ENCODE measurements at places on chromosomes 3 and 15.

DNA sequence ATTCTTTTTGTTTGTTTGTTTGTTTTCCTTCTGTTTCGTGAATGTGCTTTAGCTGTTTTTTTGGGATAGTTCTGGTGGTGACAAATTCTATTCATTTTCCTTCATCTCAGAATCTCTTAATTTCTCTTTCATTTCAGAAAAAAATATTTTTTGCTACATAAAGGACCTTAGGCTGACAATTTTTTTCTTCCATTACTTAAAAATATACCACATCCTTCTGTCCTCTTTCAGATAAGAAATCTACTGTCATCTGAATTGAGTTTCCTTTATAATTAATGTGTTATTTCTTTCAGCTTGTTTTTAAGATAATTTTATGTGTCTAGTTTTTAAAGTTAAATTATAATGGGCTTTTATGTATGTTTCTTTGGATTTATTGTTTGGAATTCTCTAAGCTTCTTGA, 47.6 kb downstream of the IL16 start:
- H3K4me1 ChIP-seq = no peaks in the 10 kb centered on the region
- H3K27me3 ChIP-seq = no peaks in the 10 kb centered on the region
- DNase-seq = no peak

DNA sequence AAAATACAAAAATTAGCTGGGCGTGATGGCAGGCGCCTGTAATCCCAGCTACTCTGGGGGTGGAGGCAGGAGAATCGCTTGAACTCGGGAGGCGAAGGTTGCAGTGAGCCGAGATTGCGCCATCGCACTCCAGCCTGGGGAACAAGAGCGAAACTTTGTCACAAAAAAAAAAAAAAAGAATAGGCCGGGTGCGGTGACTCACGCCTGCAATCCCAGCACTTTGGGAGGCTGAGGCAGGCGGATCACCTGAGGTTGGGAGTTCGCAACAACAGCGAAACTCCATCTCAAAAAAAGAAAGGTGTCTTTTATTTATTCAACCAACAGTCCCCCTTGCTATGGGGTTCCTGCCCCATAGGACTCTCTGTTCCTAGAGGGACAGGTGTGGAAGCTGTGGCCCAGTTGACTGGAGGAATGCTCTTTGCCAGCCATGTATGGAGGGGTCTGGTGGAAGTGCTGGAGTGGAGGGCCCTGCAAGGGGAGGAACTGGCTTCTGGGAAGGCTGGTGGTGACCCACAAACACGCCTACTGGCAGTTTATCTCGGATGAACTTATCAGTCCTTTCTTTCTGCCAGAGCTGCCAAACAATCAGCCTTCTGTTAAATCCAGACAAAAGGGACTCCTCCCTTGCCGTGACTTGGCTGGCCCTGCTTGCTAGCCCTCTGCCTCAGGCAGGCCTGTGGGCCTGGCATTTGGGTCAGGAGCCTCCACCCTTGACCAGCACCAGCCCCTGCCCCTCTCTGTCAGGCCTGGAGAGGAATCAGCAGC, 4.6 kb upstream of the DAG1 start:
- peaks cover 32% of the 10 kb centered on the region for H3K4me1 ChIP-seq
- H3K36me3 ChIP-seq = no peaks in the 10 kb centered on the region
- no peak overlapping the region for H3K4me3 ChIP-seq
- DNase-seq = no peak
- H3K27ac ChIP-seq = peak overlapping the region; percentile 76

DNA sequence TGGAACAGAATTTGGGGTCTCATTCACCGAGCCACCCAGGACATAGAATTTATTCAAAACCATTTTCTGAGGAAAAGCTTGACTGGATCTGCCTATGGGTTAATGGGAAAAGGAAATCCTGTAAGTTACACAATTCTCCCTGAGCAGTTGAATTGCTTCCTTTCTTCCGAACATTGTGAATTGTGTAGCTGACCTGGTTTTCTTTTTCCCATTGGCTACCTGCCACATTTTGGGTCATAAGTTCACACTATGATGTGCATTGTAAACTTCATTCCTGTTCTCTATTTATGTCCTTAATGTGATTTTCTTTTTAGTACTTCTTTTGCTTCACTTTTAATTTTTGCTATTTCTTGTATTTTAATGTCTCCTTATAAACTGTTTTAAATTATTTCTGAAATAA, 386.0 kb upstream of the LRRC3B start:
- peak; percentile 49 for DNase-seq
- no peaks in the 10 kb centered on the region for H3K4me1 ChIP-seq
- H3K36me3 ChIP-seq = no peaks in the 10 kb centered on the region
- no peak overlapping the region for H3K4me3 ChIP-seq
- H3K27me3 ChIP-seq = no peaks in the 10 kb centered on the region

DNA sequence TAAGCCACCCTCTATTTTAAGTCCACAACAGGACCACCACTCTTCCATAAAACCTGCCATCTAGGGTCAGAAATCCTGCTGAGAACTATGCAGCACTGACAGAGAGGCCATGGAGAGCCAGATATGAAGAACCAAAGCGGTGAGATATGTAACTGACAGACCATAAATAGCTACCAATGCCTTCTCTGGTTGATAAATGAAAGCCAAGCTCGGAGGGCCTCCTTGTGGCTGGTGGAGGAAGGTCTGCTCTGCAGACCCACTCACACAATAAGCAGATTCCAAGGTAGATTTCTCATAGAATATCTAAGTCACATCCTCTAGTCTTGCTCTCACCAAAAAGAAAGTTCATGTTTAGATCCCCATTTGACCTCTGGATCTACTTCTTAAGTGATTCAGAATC, 38.9 kb downstream of the RYK start:
- H3K4me3 ChIP-seq = no peak overlapping the region
- no peak for DNase-seq
- peaks cover 6% of the 10 kb centered on the region for H3K36me3 ChIP-seq
- peaks cover 9% of the 10 kb centered on the region for H3K4me1 ChIP-seq
- H3K27ac ChIP-seq = no peak overlapping the region

GRCh38 chr3:148998715-148999423, 7.5 kb downstream of the GYG1 start:
- H3K4me3 ChIP-seq = no peak overlapping the region
- H3K27ac ChIP-seq = no peak overlapping the region
- no peaks in the 10 kb centered on the region for H3K36me3 ChIP-seq
- DNase-seq = no peak

GRCh38 chr3:126300001-126300760, 57.0 kb downstream of the KLF15 start:
- no peak overlapping the region for H3K27ac ChIP-seq
- H3K27me3 ChIP-seq = no peaks in the 10 kb centered on the region
- no peaks in the 10 kb centered on the region for H3K4me1 ChIP-seq
- no peak for DNase-seq
- no peak overlapping the region for H3K4me3 ChIP-seq

DNA sequence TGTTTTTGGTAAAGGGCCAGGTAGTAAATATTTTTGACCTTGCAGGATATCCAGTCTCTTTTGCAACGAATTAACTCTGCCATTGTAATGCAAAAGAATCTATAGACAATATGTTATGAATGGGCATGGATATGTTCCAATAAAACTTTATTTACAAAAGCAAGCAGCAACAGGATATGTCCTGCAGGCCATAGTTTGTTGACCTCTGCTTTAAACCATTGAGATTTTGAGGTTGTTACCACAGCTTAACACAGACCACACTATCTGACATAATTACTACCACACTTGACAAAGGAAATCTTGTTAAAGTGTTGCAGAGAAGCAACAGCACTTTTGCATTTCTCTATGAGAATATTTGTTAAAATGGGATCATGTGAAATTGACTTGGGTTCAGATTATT, 349.3 kb downstream of the ERC2 start:
- no peak overlapping the region for H3K27ac ChIP-seq
- no peaks in the 10 kb centered on the region for H3K4me1 ChIP-seq
- no peak overlapping the region for H3K4me3 ChIP-seq
- no peaks in the 10 kb centered on the region for H3K27me3 ChIP-seq

DNA sequence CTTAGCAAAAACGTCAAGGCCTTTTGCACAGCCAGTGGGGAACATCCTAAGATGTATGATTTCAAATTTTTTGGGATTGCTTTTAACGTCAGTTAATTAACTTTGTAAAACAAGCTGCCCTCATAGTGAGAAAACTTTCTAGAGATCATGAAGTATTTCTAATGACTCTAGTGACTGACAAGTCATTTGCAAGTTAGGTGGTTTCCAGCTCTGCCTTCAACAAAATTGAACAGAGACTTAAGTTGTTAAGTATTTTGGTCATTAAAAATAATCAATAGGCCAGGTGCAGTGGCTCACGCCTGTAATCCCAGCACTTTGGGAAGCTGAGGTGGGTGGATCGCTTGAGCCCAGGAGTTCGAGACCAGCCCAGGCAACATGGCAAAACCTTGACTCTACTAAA, 71.2 kb downstream of the CHDH start:
- no peak overlapping the region for H3K4me3 ChIP-seq
- DNase-seq = no peak
- H3K27ac ChIP-seq = no peak overlapping the region

GRCh38 chr15:101014921-101015841, 96.0 kb downstream of the LRRK1 start:
- peaks cover 23% of the 10 kb centered on the region for H3K4me1 ChIP-seq
- H3K27me3 ChIP-seq = no peaks in the 10 kb centered on the region
- no peak overlapping the region for H3K27ac ChIP-seq
- DNase-seq = peak; percentile 89

DNA sequence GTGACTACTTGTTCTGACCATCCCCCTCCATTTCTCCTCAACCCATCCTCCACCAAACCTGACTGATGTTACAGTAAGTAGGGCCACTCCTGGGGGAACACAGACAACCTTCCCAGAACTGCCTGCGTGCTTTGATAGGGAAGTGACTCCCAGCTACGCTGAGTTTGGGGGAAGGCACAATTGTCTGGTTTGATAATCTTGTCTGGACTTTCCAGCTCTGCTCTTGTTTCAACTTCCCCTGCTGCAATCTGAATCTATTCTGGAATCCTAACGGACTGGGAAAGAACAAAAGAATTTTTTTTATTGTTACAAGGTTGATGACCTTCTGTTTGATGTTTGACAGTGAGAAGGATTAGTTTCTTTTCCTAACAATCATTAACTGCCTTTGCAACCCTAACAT, 895.6 kb downstream of the ROBO1 start:
- H3K36me3 ChIP-seq = no peaks in the 10 kb centered on the region
- H3K27me3 ChIP-seq = no peaks in the 10 kb centered on the region
- DNase-seq = no peak
- no peaks in the 10 kb centered on the region for H3K4me1 ChIP-seq
- H3K27ac ChIP-seq = no peak overlapping the region

DNA sequence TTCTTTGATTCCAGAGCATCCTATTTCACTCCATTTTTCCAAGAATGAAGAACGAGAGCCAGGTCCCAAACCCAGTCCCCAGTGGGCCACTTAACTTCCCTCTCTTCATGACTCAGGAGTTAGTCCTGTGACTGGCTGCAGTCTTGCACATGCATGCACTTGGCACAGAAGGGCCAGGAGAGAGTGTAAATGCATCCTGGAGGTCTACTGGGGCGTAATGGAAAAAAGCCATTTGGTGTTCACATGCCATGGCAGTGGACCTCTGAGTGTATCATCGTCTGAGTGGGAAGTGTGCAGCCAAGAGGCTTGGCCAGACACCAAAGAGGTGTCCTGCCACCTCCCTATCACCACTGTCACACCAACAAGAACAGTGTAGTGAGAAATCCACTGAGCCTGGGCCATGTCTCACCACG, 15.1 kb upstream of the RFTN1 start:
- no peaks in the 10 kb centered on the region for H3K36me3 ChIP-seq
- H3K27me3 ChIP-seq = no peaks in the 10 kb centered on the region
- no peak overlapping the region for H3K4me3 ChIP-seq
- no peaks in the 10 kb centered on the region for H3K4me1 ChIP-seq
- H3K27ac ChIP-seq = no peak overlapping the region

DNA sequence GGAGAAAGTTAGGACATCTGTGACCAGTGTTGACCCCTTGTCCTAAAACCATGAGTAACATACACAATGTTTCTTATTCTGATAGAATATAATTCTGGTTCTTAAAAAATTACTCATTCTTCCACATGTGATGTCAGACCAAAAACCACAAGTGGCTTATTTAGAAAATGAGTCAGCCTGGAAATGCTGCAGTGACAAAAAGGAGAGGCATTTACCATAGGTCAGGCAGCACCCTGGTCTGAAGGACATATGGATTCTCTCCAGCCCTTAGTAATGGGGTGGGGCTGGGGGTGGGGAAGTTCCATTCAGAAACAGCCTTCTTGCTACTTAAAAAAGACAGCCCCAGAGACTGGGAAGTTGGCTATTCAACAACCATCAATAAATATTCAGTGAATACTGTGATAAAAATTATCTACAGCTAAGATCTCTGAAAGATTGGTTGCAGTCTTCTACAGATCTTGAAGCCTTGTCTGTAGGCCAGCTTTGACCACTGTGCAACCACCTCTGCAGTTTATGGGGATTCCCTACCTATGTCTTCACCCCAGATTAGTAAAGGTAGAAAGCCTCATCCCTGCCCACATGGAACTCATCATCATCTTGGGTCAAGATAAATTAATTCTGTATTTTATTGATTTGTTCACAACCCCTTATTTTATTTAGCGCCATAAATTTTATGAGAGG, 34.9 kb upstream of the TIMP4 start:
- H3K4me3 ChIP-seq = no peak overlapping the region
- H3K27ac ChIP-seq = no peak overlapping the region
- peaks cover 7% of the 10 kb centered on the region for H3K36me3 ChIP-seq
- no peaks in the 10 kb centered on the region for H3K4me1 ChIP-seq
- H3K27me3 ChIP-seq = no peaks in the 10 kb centered on the region

DNA sequence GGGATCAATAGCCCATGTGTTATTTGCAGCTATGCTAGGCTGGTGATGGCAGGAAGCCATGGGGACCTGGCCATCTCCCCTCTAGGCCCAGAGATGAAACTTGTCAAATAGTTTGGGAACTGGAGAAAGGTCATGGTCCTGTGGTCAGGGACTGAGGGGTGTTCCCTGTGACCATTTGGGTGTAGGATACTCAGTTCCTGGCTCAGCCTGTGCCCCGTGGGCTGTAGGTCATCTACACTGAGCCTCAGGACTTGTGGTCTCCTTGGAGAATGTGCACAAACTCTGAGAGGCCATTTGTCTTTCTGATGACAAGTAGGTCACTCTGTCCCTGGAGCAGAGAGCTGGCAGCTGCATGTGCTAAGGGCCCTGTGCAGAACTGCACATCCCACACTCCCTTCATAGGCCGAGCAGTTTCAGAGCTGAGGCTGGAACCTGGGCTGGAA, 17.5 kb downstream of the GASK1A start:
- H3K36me3 ChIP-seq = no peaks in the 10 kb centered on the region
- no peak overlapping the region for H3K4me3 ChIP-seq
- no peak overlapping the region for H3K27ac ChIP-seq

GRCh38 chr15:67839929-67840748, at the start of gene RNU6-1:
TSS of gene RNU6-1 (minus strand) at chr15:67840045.
- peak within 1 kb of the TSS; percentile 99 for H3K4me3 ChIP-seq
- peak within 1 kb of the TSS; percentile 100 for H3K27ac ChIP-seq
- peaks cover 44% of the 10 kb centered on the region for H3K4me1 ChIP-seq
- peak; percentile 84 for DNase-seq
- H3K36me3 ChIP-seq = no peaks in the 10 kb centered on the region

Measured in spinal cord (tissue), 10 donors.